ENCODE measurements at places on chromosomes 5 and 9.

DNA sequence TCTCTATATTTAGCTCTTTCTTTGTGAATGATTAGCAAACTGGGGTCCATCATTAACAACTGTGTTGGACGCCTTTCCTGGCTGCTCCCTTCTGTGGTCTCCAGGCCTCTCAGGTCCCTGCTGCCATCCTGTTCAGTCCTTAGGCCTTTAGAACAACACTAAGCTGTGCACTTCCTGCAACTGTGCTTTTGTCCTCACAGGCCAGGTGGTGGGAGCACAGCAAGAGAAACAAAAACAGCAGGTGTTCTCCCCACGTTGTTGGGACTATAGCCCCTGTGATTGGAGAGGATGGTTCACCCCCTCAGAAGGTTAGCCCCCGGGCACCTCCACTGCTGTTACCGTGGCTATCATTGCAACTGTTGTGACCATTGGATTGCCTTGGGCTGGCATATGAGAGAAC lies 41.7 kb upstream of the CLINT1 start:
- no peak for DNase-seq

GRCh38 chr9:123998970-123999621 lies 12.5 kb upstream of the LHX2 start:
- DNase-seq: no peak

- no peak for DNase-seq
These were observed 62.4 kb upstream of the FSD1L start for GRCh38 chr9:105385381-105385985.

DNA sequence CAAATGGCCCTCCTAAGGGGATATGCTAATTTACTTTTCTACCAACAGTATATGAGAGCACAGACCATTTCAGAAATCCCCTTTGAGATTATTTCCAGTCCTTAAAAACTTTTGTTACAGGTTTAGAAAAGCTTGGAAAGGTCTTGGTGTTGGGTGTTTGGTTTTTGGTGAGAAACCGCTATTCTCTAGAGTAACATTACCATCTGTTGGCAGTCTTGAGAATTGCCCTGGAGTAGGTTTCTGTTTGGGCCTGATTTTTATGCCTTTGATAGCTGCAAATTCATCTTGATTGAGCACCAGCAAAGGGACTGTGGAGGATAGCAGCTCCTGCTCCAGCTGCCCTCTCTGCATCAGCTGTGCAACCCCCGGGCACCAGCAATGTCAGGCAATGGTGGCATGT lies 8.0 kb downstream of the NUDT2 start:
- no peak for DNase-seq

DNA sequence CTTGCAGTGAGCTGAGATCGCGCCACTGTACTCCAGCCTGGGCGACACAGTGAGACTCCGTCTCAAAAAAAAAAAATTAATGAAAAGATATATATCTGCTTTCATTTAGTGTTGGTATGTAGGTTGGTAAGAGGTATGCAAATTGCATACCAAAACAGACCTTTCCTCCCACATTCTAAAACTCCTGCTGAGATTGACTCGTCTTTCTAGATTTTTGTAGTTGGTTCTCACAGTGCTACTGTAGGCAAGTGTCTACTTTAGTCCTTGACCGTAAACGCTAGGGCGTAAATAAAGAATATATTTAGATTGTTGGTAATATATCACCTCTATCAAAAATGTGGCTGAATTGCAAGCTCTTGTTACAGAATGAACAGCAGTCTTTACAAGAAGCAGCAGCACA lies 445.9 kb downstream of the CHSY3 start:
- no peak for DNase-seq

- DNase-seq: no peak
These were observed 272.8 kb downstream of the CWC27 start for GRCh38 chr5:65041296-65042158.

DNA sequence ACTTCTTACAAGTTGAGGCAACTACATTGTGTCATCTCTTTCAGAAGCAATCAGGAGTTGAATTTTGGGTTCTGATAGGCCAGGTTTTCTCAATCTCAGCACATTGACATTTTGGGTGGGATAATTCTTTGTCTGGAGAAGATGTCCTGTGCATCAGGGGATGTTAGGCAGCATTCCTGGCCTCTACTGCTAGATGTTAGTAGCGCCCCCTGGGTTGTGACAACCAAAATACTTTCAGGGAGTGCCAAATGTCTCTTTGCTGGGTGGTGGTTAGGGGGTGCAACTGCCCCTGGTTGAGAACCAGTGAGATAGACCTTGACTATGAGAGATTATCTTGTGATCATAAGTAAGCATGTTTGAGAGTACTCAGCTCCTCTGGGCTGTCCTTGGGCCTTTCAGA lies 164.3 kb upstream of the KLF9 start:
- no peak for DNase-seq

DNA sequence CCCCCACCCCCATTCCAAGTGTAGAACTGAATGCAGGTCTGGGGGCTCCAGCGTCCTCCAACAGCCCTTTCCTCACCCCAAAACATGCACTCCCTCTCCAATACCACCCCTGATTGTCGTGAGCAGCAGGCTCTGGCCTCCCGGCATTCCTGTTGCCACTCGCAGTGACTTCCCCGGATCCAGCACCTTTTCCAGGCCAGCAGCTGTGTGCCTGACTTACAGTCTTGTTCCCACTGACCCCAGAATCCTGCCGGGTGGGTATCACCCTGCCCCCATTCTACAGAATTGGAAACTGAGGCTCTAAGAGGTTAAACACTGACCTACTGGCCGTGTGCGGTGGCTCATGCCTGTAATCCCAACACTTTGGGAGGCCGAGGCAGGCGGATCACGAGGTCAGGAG lies 127.2 kb downstream of the OLFM1 start:
- no peak for DNase-seq

DNA sequence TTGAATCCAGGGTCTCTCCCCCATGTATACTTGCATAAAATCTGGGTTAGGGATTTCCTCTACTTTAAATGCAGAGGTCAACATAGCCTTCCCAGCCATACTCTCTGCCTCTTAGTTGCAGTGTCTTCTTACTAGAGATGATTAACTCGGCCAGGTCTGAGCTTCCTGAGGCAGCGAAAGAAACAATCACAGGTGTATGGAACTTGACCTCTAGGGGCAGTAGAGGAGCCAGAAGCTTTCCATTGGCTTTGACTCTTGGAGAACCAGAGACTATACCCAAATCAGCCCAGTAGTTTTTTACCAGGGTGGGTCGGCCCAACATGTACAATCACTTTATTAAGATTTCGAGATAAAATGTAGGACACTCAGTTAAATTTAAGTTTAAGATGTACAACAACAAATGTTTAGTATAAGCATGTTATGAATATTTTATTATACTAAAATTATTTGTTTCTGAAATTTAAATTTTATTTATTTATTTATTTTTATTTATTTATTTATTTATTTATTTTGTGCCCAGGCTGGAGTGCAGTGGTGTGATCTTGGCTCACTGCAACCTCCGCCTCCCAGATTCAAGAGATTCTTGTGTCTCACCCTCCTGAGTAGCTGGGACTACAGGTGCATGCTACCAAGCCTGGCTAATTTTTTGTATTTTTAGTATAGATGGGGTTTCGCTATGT lies 48.0 kb upstream of the DMRT3 start:
- no peak for DNase-seq

DNA sequence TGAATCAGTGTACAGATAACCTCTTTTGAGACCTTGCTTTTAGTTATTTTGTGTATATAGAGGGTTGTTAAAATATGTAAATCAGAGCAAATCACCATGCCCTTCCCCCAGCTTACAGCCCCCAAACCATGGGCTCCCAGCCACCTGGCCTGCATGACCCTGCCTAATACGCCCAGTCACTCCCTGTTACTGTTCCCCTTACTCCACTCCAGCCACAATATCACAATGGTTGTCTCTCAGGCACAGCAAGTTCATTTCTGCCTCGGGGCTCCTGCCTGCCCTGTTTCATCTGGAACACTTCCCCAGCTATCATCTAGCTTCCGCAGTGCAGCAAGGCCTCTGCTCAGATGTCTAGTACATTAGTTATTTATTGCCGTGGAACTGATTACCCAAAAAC lies 5.0 kb upstream of the CARD19 start:
- DNase-seq: no peak

- no peak for DNase-seq
These were observed 337.0 kb downstream of the PLK2 start for GRCh38 chr5:58122848-58123392.

DNA sequence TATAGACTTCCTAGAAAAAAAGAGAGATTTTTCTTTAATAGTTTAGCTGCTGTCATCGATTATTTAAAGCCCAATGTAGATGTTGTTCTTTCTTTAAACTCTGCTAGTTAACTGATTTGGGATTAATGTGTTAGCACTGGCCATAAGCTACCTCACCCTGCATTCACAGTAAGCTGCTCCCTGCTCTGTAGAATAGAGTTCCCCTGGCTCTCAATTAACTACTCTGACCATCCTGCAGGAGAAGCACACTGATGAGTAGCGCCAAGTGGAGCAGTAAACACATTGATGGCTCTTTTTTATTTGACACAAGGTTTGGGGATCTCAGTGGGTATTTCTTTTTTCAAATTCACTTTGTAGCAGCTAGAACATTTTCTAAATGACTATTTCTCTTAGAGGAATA lies 807.9 kb upstream of the ZNF608 start:
- no peak for DNase-seq

DNA sequence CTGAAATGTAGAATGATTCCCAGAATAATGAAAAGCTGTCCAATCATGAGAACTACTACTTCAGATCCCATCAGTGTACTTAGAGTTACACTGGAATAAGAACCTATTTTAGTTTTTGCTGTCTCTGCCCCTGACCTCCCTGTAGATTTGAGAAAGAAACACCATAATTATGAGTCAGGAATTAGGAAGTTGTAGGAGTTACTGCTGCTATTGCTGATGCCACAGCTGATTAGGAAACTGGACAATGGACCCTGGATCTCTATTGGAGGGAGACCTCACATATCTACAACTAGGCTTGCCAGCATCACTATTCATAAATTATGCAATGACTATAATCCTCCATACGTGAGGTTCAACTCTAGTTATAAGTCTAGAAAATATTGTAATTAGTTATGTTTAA lies 48.8 kb upstream of the EDIL3 start:
- DNase-seq: no peak

- no peak for DNase-seq
These were observed 255.2 kb upstream of the TNC start for GRCh38 chr9:115373000-115373709.
